Left forelimb (tissue), 1 donor: ENCODE measurements at places on chromosomes 11 and 22.

- DNase-seq: no peak
These were observed 1421.2 kb upstream of the TENM4 start for GRCh38 chr11:80862011-80862410.

- DNase-seq: no peak
These were observed 83.9 kb downstream of the PTPRJ start for GRCh38 chr11:48064306-48064705.

DNA sequence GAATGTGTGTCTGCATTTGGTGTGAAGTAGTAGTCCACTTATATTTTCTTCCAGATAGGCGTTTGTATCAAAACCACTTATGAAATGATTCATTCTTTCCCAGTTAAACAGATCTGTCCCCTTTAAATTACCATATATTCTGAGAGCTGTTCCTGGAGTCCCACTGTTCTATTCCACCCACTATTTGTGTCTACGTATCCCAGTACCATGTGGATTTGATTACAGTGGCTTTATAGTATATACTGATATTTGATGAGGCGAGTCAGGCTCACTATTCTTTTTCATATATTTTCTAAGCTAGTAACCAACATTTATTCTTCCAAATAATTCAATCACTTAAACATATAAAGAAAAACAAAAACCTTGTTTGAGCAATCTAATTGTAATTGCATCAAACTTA lies 81.9 kb upstream of the RASSF10 start:
- no peak for DNase-seq

- peak; percentile 53 for DNase-seq
These were observed 38.3 kb upstream of the BRSK2 start for GRCh38 chr11:1351278-1351937.

DNA sequence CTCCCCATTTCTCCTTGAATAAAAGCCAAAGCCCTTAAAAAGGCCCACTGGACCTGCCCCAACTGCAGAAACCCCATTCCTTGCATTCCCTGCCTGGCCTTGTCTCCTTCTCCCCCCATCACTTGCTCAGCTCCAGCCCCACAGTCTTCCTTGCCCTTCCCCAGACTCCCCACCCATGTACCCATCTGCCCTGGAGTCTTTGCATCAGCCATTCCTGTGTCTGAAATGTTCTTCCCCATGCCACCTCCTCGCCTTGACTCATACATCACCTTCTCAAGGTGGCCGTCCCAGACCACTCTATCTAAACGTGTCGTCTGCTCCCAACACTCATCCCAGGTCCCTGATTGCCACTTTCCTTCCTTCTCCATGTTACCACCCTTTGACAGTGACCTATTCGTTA lies 77.4 kb upstream of the SHANK2 start:
- peak; percentile 55 for DNase-seq

DNA sequence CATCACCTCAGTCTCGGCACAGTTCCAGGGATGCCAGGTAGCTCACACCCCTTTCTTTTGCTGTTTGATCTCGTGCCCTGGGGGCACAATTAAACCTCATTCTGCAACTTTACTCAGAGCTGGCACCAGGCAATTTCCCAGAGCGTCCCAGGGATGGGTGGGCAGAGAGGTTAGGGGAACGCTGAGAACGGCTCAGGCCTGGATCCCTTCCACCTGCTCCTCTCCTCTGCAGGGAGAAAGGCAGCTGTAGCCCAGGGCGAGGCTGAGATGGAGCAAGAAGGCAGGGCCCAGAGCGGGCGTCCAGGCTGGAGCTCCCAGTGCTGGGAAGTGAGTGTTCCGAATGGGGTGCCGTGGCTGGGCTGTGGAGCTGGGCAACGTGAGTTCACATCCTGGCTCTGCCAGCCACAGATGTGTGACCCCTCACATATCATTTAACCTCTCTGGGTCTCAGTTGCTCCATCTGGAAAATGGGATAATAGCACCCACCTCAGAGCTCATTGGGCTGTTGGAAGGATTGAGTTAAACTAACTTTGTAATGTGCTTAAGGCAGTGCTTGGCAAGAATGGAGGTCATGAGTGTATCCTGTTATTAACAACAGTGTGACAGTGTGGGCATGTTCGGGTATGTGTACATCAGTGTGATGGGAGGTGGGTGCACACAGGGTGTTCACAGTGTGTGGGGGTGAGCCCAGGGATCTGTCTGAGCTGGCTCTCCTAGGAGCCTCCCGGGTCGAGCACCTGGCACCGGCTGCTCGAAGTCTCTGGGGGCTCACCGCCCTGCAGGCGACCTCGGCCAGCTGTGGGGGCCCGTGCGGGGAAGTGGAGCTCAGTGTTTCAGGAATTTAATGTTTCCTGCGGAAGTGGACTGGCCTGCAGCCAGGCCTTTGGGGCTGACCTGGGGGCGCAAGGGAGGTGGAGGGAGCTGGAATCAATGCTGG lies 15.5 kb downstream of the OTUB1 start:
- peak; percentile 89 for DNase-seq

DNA sequence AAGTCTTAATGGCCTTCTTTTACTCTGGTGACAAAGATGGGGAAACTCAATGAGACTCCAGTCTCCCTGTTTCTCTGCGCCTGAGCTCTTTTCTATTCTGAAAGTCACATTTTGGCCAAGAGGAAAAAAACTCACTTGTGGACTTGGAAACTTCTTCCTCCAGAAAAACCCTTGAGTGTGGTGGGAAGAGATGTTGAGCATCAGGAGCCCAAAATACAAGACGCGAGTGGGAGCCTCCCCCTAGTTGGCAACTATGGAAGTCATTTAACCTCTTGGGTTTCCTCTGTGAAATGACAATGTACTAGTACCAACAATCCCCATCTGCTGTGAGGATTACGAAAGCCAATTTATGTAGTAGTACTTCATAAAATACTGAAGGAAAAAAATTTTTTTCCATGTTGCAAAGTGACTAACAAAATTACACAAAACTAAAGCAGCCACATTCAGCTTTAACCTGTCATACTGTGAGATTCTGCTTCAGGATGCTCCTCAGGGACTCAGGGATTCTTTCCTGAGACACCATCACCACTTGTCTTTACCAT lies 524 bp upstream of the SLC25A17 start:
- no peak for DNase-seq

GRCh38 chr11:91160661-91161060 lies 937.8 kb upstream of the CHORDC1 start:
- no peak for DNase-seq

DNA sequence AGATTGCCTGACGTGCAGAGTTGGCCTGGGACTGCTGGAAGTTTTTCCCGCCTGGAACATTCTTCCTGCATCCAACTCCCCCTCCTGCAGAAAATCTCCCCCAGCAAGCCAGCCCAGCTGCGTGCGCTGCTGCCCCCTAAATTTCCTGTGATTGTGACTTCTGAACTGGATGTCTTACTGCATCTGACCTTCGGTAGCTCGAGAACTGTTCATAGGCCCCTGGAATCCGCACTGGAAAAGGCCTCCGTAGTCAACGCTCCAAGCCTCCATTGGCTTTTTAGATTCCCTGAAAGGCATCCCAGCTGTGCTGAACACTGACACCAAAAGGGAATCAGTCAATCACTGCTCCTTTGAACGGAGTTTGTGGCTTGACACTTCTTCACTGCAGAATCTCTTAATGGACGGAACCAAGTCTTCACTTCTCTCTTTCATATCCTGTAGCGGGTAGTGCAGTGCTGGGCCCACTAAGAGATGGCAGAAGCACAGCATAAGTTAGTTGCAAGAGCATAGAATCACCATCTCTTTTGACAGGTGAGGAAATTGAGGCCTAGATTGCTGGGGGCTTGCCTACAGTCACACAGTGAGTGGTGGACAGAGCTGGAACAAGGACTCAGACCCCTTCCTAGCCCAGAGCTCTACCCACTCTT lies 14.2 kb upstream of the RASD2 start:
- no peak for DNase-seq

GRCh38 chr11:86230921-86231434 lies 13.6 kb upstream of the EED start:
- no peak for DNase-seq
